ENCODE measurements at places on chromosomes 2 and 18. TPM values are rescaled to one million over a fixed set of nuclear protein-coding genes. Genes with fewer than 3 reads are reported as not detected.

DNA sequence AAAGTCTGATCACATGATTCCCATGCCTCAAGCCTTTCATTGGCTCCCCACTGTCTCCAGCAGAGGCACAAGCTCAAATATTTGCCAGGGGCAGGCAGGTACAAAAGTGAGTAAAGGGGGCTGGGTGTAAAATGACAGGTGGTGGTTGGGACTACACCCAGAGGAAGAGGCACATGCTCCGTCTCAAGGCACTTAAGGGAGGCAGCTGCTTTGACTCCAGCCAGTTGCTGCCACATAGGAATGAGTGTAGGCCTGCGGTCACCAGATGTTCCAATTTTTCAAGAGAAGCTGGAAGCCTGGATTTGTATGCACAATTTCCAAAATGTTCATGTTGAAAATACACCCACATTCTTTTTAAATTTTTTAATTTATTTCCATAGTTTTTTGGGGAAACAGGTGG is 164.4 kb downstream of the UPP2 start:
- DNase-seq = no peak
- no peaks in the 10 kb centered on the region for H3K4me1 ChIP-seq
- no peaks in the 10 kb centered on the region for H3K27me3 ChIP-seq
- H3K36me3 ChIP-seq = no peaks in the 10 kb centered on the region

- H3K36me3 ChIP-seq = no peaks in the 10 kb centered on the region
- no peak overlapping the region for H3K27ac ChIP-seq
- no peak for DNase-seq
- no peak overlapping the region for H3K4me3 ChIP-seq
Measured at GRCh38 chr2:27956888-27957287, 66.4 kb downstream of the BABAM2 start.

DNA sequence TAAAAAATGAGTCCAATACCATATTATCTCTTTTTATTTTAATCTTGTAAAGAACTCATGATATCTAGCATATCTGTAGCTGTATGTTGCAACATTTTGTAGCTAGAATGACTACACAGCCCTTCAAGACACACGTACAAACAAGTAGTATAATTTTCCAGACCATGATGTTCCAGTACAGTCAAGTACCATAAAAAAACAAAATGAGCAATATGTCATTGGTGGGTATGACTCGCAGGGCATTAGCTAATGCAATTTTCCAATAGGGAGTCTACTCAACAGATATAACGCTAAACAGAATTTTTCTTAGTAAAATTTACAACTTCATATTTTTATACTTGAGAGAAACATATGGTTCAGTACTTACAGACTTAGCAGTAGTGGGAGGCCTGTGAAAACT is 53.6 kb upstream of the UGP2 start:
- no peaks in the 10 kb centered on the region for H3K27me3 ChIP-seq
- no peak for DNase-seq
- H3K4me3 ChIP-seq = no peak overlapping the region
- peaks cover 8% of the 10 kb centered on the region for H3K4me1 ChIP-seq

DNA sequence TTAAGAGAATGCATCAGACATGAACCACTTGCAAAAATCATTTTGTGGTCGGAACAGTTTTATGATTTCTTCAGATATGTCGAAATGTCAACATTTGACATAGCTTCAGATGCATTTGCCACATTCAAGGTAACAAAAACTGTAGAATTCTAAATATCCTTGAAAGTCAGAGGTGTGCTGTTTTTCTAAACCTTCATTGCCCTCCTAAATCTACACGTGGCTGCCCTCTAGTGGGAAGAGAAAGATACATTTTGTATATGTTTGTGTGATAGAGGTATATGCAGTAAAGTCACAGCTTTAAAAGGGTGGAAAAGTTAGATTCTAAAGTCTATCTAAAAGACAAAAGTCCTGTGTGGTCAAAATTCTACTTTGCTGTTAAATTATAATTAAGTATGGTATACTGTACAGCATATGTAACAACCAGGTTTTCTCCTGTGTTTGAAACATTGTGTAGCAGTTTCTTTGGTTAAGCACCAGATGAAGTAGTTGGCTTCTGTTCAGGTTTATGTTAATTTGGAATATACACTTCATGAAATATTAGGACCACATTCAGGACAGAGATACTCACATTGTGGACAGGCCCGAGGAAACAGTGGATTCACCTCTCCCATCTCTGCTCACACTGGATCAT is 65.9 kb upstream of the ITM2C start:
- peaks cover 22% of the 10 kb centered on the region for H3K36me3 ChIP-seq
- H3K4me1 ChIP-seq = peaks cover 45% of the 10 kb centered on the region
- no peaks in the 10 kb centered on the region for H3K27me3 ChIP-seq
- H3K4me3 ChIP-seq = no peak overlapping the region
- no peak for DNase-seq

DNA sequence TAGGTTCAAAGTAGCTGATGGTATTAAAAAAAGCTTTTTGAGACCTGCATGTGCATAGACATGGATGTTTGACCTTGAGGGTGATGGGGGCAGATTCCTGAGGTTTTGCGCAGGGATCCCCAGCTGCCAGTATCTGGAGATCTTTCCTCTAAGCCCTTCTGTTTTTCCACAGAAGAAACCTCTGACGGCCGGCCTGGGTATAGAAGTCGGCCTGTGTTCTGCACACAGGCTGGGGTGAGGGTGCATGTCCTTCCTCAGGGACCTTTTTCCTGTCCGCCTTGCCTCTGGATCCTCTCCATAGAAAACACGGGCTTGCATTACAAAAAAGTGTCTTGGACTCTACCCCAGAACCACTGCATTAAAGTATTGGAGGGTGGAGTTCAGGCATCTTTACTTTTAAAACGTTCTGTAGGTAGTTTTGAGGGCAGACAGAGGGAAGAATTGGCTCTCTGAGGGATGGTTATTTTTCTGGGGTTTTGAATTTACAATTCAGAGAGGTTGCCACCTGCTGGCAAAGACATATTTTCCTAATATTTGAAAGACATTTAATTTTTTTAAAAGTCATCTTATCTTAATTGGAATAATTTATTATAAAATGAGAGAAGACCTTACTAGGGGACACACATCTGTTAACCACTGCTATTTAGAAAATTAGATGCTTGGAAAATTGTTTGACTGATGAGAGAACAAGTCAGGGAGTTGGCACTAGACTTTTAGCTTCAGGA is 350.6 kb downstream of the DCDC2C start:
- H3K4me1 ChIP-seq = no peaks in the 10 kb centered on the region
- no peaks in the 10 kb centered on the region for H3K36me3 ChIP-seq
- H3K4me3 ChIP-seq = no peak overlapping the region
- H3K27me3 ChIP-seq = peaks cover 29% of the 10 kb centered on the region

- H3K27me3 ChIP-seq = no peaks in the 10 kb centered on the region
- no peaks in the 10 kb centered on the region for H3K4me1 ChIP-seq
- no peak overlapping the region for H3K27ac ChIP-seq
- no peak overlapping the region for H3K4me3 ChIP-seq
- no peaks in the 10 kb centered on the region for H3K36me3 ChIP-seq
Measured at GRCh38 chr2:185984670-185985069, 246.1 kb downstream of the FSIP2 start.

- H3K4me3 ChIP-seq = no peak overlapping the region
- no peaks in the 10 kb centered on the region for H3K4me1 ChIP-seq
- H3K36me3 ChIP-seq = no peaks in the 10 kb centered on the region
- no peak for DNase-seq
Measured at GRCh38 chr18:6646801-6647200, 82.7 kb upstream of the ARHGAP28 start.

DNA sequence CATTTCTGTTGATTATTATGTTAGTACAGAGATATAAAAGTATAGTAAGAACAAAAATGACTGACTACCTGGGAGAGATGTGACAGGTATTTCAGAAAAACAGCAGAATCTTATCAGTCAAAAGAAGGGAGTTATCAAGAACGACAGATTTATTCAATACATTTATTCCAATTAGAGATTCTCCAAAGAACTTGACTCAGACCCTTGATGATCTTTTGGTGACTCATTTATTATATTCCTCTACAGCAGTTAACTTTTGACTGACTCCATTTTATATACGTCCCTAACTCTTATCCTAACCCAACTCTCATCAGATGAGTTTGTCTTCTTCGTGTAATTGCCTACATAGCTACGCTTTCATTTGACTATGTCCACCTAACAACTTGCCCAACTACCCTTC is 91.1 kb downstream of the C2orf74 start:
- no peak overlapping the region for H3K4me3 ChIP-seq
- H3K4me1 ChIP-seq = peaks cover 10% of the 10 kb centered on the region
- no peak for DNase-seq
- H3K36me3 ChIP-seq = peaks cover 70% of the 10 kb centered on the region
- no peak overlapping the region for H3K27ac ChIP-seq

GRCh38 chr18:22563164-22563583 is 145.5 kb upstream of the CTAGE1 start:
- H3K27ac ChIP-seq = peak overlapping the region; percentile 98
- peaks cover 24% of the 10 kb centered on the region for H3K4me1 ChIP-seq
- no peaks in the 10 kb centered on the region for H3K27me3 ChIP-seq
- DNase-seq = no peak
- H3K36me3 ChIP-seq = no peaks in the 10 kb centered on the region
- peak overlapping the region; percentile 69 for H3K4me3 ChIP-seq

LBX2 gene
- total RNA-seq = 0.25 TPM

TBC1D8 gene
- 45.0 TPM for total RNA-seq

CFC1 gene
- not detected for total RNA-seq
